ENCODE measurements at places on chromosomes 5 and 9. TPM values are rescaled to one million over a fixed set of nuclear protein-coding genes. Genes with fewer than 3 reads are reported as not detected.

DNA sequence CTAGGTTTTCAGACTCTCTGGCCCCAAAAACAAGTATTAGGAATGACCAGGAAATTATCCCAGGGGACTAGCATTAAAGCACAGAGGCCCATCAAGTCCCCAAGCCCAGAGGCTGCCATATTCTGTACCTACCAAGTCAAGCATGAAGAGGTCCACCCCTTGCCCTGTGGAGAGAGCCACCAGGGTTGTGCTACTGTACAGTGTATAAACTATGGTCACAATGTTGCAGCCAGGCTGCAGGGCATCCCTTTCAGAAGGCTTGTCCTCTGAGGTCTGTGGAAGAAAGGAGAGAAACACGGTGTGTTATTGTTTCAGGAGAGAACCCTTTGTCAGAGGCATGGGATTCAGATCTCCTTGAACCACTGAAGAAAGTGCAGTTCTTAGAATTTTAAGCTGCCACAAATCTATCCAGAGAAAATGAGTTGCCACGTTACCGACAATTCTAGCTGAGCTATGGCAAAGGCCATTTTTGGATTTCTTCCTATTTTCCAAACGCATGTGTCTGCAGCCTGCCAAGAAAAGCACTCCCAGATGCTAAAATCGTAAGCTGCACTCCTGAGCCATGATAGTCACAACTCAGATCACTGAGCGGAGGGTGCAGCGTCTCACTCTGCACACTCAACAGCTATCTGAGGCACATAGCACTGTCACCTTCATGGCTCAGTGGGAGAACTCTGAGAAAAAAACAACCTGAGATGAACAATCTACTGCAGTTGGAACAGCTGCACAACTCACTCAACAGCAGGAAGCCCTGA lies 45.5 kb upstream of the SPATA31E1 start:
- no peaks in the 10 kb centered on the region for H3K36me3 ChIP-seq
- H3K27ac ChIP-seq: no peak overlapping the region
- DNase-seq: no peak
- no peaks in the 10 kb centered on the region for H3K4me1 ChIP-seq
- H3K4me3 ChIP-seq: no peak overlapping the region

DNA sequence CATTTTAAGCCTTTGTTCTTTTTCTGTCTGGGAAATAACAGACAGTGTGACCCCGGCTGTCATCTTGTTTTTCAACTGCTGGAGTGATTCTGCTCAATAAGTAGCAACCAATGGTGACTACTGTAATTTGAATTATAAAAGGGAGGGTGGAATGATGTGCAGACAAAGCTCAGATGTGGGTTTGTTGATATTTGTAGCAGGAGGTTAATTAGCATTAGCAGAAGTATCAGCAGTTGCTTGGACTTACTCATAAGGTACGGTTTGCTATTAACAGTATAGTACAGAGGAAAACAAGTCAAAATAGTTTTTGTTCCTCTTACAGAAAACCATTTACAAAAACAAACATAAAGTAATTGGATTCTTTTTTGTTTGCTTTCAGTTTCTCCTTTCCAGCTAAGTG lies 140.4 kb downstream of the TUSC1 start:
- H3K27ac ChIP-seq: no peak overlapping the region
- no peak overlapping the region for H3K4me3 ChIP-seq
- H3K27me3 ChIP-seq: no peaks in the 10 kb centered on the region

DNA sequence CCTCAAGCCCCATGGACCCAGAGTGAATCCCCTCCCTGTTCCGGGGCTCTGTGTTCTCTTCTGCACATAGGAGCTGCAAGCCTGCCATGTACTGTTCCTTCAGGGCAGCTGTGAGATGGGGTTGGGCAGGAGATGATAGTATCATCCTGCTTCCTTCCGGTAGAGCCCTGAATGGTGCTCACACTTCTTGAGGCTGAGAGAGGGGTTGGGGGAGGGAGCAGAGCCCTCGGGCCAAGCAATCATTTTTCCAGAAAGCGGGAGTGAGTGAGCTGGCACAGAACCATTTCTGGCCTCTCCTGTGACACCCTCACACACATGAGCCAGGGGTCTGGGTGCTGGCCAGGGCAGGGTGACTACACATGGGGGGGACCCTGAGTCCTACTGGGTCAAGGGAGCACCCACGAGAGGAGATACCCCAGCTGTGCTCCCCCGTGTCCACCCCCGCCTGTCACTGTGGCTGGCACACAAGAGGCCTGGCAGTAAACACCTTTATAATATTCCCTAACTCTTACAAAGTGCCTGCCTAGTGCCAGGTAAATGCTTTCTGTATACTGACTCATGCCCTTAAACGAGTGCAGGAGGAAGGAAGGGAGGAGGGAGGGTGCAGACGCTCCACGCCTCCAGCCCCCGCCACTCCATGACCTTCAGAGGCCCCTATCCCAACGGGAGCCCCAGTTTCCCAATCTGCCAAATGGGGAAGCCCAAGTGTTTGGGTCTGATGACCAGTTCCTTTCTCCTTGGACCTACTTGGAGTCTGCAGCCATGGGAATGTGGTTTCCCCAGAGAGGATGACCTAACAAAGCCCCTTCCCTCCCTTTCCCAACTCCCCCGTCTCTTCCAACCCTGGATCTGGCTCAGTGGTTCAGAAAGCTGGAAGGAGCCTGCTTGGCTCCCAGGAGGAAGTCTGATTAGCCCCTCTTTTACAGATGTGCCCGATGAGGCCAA lies 15.5 kb downstream of the AKNA start:
- peaks cover 26% of the 10 kb centered on the region for H3K4me1 ChIP-seq
- H3K27ac ChIP-seq: peak overlapping the region; percentile 56
- peak; percentile 65 for DNase-seq
- H3K36me3 ChIP-seq: peaks cover 52% of the 10 kb centered on the region

DNA sequence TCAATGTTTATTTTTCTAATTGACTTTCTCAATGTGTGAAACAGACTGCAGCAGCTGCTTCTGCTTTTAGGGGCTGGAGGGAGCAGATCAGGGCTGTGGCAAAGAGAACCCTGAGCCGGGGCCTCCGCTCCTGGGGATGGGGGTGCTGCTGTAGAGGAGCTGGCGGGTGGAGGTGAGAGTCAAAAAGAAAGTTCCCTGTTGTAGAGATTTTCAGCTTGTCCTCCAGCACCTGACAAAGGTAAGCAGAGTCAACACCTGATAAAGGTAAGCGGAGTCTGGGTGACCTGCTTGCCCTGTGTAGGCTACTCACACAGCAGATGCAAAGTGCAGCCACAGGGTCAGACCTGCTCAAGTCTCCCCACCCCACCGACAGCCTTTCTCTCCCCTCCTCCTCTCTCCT lies 252.4 kb upstream of the IRX1 start:
- H3K4me3 ChIP-seq: no peak overlapping the region
- H3K36me3 ChIP-seq: no peaks in the 10 kb centered on the region
- H3K4me1 ChIP-seq: no peaks in the 10 kb centered on the region
- DNase-seq: peak; percentile 4
- H3K27ac ChIP-seq: no peak overlapping the region

DNA sequence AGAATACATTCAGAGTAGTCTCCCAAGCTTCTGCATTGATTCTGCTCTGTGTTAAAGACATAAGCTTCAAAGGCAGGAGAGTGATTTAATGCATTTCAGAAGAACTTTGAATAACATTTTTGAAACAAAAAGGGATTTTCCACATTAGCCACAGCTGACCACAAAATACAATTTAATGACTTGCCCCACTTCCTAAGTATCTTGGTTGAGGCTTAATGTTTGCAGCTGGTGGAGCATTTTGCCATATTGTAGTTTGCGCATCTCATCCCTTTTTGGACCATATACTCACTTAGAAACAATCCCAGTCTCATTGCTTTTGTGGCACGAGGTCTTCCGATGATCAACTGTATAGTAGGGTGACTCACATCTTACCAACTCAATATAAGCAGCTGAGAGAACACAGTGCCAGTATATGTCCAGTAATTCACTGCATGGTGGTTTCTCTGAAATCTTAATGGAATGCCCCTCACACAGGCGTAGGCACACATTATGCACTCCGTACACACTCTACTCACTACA lies 455.8 kb upstream of the PTGER4 start:
- no peaks in the 10 kb centered on the region for H3K36me3 ChIP-seq
- no peaks in the 10 kb centered on the region for H3K4me1 ChIP-seq
- no peak overlapping the region for H3K27ac ChIP-seq
- H3K27me3 ChIP-seq: no peaks in the 10 kb centered on the region
- no peak overlapping the region for H3K4me3 ChIP-seq
- DNase-seq: no peak

DNA sequence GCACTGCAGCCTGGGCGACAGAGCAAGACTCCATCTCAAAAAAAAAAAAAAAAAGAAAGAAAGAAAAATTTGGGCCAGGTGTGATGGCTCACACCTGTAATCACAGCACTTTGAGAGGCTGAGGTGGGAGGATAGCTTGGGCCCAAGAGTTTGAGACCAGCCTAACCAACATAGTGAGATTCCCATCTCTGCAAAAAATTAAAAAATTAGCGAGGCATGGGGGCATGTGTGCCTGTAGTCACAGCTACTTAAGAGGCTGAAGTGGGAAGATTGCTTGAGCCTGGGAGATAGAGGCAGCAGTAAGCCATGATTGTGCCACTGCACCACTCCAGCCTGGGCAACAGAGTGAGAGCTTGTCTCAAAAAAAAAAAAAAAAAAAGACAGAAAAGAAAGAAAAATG lies 2.9 kb upstream of the SIT1 start:
- no peaks in the 10 kb centered on the region for H3K36me3 ChIP-seq
- no peak overlapping the region for H3K27ac ChIP-seq

DNA sequence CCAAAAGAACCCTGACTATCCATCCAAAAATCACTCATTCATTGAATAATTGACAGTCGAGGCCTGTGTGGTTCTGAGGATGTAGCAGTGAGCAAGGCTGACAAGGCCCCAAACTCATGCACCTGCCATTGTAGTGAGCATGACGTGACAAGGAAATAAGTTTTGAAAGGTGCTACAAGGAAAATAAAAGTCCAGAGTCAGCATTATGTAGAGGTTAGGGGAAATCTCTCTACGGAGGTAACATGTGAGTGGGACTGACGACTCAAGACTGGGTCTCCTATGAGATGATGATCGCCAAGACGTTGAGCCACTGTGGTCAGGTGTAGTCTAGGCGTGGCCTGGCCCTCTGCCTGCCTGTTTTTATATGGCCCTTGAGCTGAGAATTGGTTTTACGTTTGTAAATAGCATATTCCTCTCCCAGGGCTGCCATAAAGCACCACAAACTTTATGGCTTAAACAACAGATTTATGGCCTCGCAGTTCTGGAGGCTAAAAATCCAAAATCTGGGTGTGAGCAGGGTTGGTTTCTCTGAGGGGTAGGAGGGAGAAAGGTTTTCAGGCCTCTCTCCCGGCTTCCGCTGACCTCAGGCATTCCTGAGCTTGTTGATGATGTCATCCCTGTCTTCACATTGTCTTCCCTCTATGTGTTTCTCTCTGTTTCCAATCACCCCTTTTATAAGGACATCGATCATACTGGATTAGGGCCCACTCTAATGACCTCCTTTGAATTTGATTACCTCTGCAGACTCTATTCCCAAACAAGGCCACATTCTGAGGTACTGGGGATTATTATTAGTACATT lies 206.4 kb upstream of the EGFLAM start:
- H3K4me3 ChIP-seq: no peak overlapping the region
- no peak overlapping the region for H3K27ac ChIP-seq
- no peak for DNase-seq
- no peaks in the 10 kb centered on the region for H3K27me3 ChIP-seq
- no peaks in the 10 kb centered on the region for H3K36me3 ChIP-seq
- H3K4me1 ChIP-seq: peaks cover 7% of the 10 kb centered on the region

GRCh38 chr5:162221910-162222309 lies 154.3 kb downstream of the GABRG2 start:
- no peak for DNase-seq
- no peaks in the 10 kb centered on the region for H3K36me3 ChIP-seq
- no peaks in the 10 kb centered on the region for H3K4me1 ChIP-seq
- H3K27me3 ChIP-seq: no peaks in the 10 kb centered on the region
- H3K27ac ChIP-seq: no peak overlapping the region

GRCh38 chr5:23319901-23320300 lies 187.5 kb upstream of the PRDM9 start:
- no peaks in the 10 kb centered on the region for H3K27me3 ChIP-seq
- DNase-seq: no peak
- H3K36me3 ChIP-seq: no peaks in the 10 kb centered on the region
- H3K27ac ChIP-seq: no peak overlapping the region

Gene PCSK1
- total RNA-seq: 1.8 TPM

- no peak overlapping the region for H3K4me3 ChIP-seq
- no peaks in the 10 kb centered on the region for H3K36me3 ChIP-seq
- no peaks in the 10 kb centered on the region for H3K27me3 ChIP-seq
- DNase-seq: no peak
- no peaks in the 10 kb centered on the region for H3K4me1 ChIP-seq
These were observed 72.6 kb upstream of the GALNT10 start for GRCh38 chr5:154117930-154118329.

- H3K27me3 ChIP-seq: no peaks in the 10 kb centered on the region
- no peaks in the 10 kb centered on the region for H3K4me1 ChIP-seq
- no peak for DNase-seq
- no peaks in the 10 kb centered on the region for H3K36me3 ChIP-seq
- H3K27ac ChIP-seq: no peak overlapping the region
These were observed 418.0 kb downstream of the PLK2 start for GRCh38 chr5:58041884-58042283.

Gene AP3B1
- total RNA-seq: 34.6 TPM

DNA sequence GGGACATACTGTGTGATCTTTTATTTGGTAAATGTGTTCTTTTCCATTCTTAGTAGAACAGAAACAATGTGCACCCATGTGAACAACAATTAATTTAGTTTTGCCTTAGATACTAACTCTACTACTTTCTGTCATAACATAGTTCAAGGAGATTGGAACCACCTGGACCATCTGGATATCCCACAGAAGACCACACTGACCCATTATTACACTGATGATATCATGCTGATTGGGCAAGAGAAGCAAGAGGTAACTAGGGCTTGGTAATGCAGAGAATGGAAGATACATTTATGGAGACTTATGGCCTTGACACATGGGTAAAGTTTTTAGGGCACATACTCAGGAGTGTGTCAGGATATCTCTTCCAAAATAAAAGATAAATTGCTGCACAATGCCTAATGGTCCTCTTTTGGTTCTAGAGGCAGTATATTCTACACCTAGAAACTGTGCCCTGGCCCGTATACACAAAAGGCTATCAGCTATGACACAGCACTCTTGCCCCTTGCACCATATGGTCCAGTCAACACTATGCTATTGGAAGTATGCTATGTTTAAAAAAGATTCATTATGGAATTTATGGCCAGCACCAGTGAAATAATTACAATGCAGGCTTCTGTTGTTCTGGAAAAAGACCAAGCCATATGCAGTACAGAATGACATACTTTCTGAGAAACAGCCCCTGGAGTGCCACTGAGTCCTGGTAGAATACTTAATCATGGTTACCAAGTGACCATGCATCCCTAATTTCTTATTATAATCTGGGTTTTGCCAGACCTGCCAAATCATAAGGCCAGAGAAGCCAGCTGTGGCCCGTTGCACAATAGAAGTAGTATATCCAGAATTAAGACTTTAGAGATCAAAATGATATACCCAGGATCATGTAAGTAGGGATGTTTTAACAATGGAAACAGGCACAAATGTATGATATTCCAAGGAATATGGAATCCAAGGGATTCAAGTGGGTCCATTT lies 41.6 kb upstream of the MROH2B start:
- H3K4me3 ChIP-seq: no peak overlapping the region
- H3K27me3 ChIP-seq: no peaks in the 10 kb centered on the region
- H3K36me3 ChIP-seq: no peaks in the 10 kb centered on the region
- DNase-seq: peak; percentile 63
- peak overlapping the region; percentile 13 for H3K27ac ChIP-seq
- H3K4me1 ChIP-seq: no peaks in the 10 kb centered on the region

- no peak overlapping the region for H3K4me3 ChIP-seq
These were observed 13.6 kb upstream of the IL17B start for GRCh38 chr5:149392718-149393117.

Data from sigmoid colon (tissue), 7 donors.